ENCODE measurements at places on chromosomes 16 and 17. TPM values are rescaled to one million over a fixed set of nuclear protein-coding genes. Genes with fewer than 3 reads are reported as not detected.

FAM171A2 gene
- total RNA-seq, result 81.3 TPM

GRCh38 chr16:65037556-65037955, 84.3 kb downstream of the CDH11 start:
- H3K4me1 ChIP-seq, result peaks cover 5% of the 10 kb centered on the region
- no peaks in the 10 kb centered on the region for H3K36me3 ChIP-seq

NPIPA7 gene
- 10.4 TPM for total RNA-seq

DNA sequence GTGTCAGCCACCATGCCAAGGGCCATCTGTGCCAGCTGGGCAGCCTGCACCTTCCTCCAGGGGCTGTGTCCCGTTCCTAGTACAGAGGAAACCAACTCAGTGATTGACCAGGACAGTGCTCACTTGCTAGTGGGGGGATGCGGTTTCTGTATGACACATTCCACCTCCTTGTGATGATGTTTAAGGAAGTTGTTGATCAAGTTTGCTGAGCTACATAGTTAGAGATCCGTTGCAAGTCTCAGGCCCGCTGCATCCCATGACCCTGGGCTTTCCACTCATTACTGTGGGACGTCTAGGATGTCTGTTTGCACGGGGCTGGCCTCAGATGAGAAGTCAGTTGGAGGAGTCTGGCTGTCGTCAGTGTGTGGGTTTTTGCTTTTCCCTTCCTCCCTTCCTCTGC, 33.6 kb downstream of the RNF213 start:
- no peak overlapping the region for H3K27ac ChIP-seq
- DNase-seq, result peak; percentile 2
- peaks cover 6% of the 10 kb centered on the region for H3K36me3 ChIP-seq

- no peak overlapping the region for H3K27ac ChIP-seq
- no peak for DNase-seq
- peaks cover 9% of the 10 kb centered on the region for H3K4me1 ChIP-seq
- H3K27me3 ChIP-seq, result peaks cover 1% of the 10 kb centered on the region
- H3K36me3 ChIP-seq, result no peaks in the 10 kb centered on the region
Measured at GRCh38 chr17:2483084-2483483, 28.6 kb downstream of the METTL16 start.

DNA sequence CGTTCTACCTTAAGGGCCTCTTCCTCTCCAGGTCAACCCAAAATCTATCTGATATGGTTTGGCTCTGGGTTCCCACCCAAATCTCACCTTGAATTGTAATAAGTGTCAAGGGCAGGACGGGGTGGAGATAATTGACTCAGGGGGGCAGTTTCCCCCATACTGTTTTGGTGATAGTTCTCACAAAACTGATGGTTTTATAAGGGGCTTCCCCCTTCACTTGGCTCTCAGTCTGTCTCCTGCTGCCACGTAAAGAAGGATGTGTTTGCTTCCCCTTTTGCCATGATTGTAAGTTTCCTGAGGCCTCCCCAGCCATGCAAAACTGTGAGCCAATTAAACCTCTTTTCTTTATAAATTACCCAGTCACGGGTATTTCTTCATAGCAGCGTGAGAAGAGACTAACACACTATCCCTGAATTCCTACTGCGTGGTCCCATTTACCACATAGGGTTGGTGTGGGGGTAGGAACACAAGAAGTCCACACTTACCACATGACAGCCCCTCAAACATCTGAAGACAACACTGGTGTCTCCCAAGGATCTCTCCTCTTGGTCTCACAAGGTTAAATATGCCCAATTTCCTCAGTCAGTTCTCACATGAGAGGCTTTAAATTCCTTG, 8.2 kb downstream of the COTL1 start:
- H3K4me1 ChIP-seq, result peaks cover 48% of the 10 kb centered on the region
- no peak overlapping the region for H3K4me3 ChIP-seq
- DNase-seq, result no peak
- H3K27ac ChIP-seq, result no peak overlapping the region
- peaks cover 7% of the 10 kb centered on the region for H3K27me3 ChIP-seq

PYY gene
- total RNA-seq, result not detected

GRCh38 chr17:21287703-21288449, 3.4 kb downstream of the MAP2K3 start:
- peaks cover 4% of the 10 kb centered on the region for H3K36me3 ChIP-seq
- H3K4me1 ChIP-seq, result peaks cover 21% of the 10 kb centered on the region
- peaks cover 12% of the 10 kb centered on the region for H3K27me3 ChIP-seq
- no peak overlapping the region for H3K27ac ChIP-seq
- H3K4me3 ChIP-seq, result peak overlapping the region; percentile 49

GRCh38 chr16:2819179-2819938, 2.3 kb downstream of the PRSS21 start:
- H3K4me1 ChIP-seq, result peaks cover 7% of the 10 kb centered on the region
- H3K4me3 ChIP-seq, result no peak overlapping the region
- no peak for DNase-seq

STH gene
- total RNA-seq, result 4.1 TPM

DNA sequence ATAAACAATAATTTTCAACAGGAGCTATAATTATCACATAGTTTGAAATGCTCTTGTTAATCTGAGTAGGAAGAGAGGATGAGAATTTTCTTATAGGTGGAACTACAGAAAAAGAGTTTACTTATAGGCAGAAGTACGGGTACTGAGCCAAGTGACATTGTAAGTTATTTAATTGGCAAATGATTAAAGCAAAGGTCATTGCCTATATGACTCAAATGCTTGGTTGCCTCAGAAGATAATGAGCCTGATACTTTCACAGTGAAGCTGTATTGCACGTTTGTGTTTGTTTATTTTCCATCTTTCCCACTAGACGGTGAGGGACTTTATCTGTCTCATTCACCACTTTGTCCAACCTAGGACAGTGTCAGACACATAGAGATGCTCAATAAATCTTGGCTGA, 749.3 kb downstream of the MAF start:
- no peaks in the 10 kb centered on the region for H3K27me3 ChIP-seq
- no peak overlapping the region for H3K27ac ChIP-seq
- no peaks in the 10 kb centered on the region for H3K36me3 ChIP-seq
- no peak overlapping the region for H3K4me3 ChIP-seq
- H3K4me1 ChIP-seq, result no peaks in the 10 kb centered on the region
- no peak for DNase-seq

- peak overlapping the region; percentile 90 for H3K4me3 ChIP-seq
- H3K27me3 ChIP-seq, result peaks cover 24% of the 10 kb centered on the region
- H3K36me3 ChIP-seq, result no peaks in the 10 kb centered on the region
Measured at GRCh38 chr17:81032641-81033480, 2.1 kb upstream of the BAIAP2 start.
